Ammon's horn (tissue), 1 donor: ENCODE measurements at places on chromosomes 12 and 14.

- DNase-seq: peak; percentile 74
These were observed 58.1 kb upstream of the PCED1B start for GRCh38 chr12:47021298-47021697.

DNA sequence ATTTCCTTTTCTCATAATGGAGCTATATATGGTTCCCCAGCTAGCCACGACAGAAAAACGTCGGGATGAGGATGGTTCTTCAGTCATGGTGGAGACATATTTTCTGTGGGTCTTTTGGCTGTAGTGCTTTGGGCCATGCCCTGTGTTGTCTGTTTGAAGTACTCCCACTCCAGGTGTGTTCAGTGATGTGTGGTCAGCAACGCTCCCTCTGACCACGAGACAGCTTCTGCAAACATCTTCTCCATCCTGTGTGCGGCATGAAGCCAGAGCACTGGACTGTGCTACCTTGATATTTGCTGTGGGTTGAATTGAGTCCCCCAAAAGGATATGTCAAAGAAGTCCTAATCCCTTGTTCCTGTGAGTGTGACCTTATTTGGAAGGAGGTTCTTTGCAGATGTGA, 931.2 kb downstream of the NRXN3 start:
- DNase-seq: no peak

GRCh38 chr12:96153131-96153725, 40.9 kb upstream of the ELK3 start:
- no peak for DNase-seq

- peak; percentile 47 for DNase-seq
These were observed 28.1 kb upstream of the ADGRD1 start for GRCh38 chr12:130925666-130926015.

- peak; percentile 70 for DNase-seq
These were observed 249.5 kb downstream of the APAF1 start for GRCh38 chr12:98894412-98895085.

- no peak for DNase-seq
These were observed 179.3 kb downstream of the GALC start for GRCh38 chr14:87813686-87814085.

DNA sequence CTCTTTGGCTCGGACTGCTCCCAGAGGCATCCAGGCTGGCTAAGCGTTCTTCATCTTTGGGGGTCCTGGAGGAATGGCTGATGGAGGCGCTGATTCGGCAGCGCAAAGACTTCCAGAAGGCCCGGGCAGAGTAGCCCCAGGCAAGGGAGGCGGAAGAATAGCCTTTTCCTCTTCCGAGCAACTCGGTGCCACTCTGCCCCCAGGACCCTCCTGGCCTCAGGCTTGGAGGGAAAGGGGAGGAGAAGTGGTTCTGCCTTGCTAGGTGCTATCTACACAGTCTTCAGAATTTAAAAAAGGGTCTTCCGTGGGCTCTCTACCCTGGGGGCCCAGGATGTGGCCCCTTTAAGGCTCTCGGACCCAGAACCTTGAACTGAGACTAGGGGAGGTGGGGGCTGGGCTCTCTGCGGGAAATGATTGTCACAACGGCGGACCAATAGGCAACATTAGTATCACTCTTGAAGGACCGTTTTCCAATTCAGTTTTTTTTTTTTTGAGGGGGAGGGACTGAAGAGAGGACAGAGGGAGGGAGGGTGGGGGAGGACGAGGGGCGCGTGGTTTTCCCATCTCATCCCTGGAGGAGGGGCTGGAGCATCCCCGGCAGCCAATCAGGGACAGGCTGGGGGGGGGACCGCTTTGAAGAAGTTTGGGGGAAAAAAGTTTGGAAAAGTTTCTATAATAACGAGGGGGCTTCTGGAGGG, at the start of gene NFATC4:
Gene NFATC4, plus strand, starts transcription at position 671 of the 698 bp plus-strand sequence. CDS start 157 bp downstream, outside the sequence.
- DNase-seq: peak; percentile 43

- no peak for DNase-seq
These were observed 20.3 kb upstream of the EIF5 start for GRCh38 chr14:103313704-103314103.

DNA sequence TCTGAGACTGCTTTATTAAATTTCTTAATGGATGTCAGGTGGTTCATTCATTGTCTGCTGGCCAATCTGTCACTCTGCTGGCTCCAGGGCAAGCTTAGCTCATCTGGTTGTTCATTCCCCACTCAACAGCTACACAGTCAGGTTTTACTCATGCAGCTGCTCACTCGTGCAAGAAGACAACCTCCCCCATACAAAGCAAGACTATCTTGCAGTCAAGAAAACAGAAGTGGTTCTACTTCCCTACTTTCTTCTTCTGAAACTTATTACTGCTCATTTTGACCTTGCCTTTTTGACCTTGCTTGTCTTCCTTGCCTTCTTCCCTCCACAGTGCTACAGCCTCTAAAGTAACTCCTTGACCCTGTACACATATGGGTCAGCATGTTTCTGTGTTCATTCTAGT, 277.9 kb downstream of the SSPN start:
- DNase-seq: no peak

DNA sequence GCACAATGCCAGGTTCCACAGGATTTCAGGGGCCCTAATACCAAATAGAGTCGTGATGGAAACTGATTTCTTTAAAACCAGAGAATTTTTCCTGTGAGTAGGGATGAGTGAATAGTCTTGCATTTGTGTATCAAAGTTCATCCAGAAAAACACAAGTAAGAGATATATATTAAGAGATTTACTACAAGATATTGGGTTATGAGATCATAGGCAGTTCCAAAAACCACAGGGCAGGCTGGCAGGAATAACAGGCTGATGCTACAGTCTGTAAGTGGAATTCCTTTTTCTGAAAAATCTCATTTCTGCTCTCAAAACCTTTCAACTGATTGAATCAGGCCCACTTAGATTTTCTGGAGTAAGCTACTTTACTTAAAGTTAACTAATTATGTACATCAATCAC, 1756.2 kb upstream of the SEL1L start:
- DNase-seq: no peak

GRCh38 chr14:72075649-72076334, 143.6 kb downstream of the RGS6 start:
- DNase-seq: no peak

- no peak for DNase-seq
These were observed 118.4 kb upstream of the MYF6 start for GRCh38 chr12:80589077-80589476.

DNA sequence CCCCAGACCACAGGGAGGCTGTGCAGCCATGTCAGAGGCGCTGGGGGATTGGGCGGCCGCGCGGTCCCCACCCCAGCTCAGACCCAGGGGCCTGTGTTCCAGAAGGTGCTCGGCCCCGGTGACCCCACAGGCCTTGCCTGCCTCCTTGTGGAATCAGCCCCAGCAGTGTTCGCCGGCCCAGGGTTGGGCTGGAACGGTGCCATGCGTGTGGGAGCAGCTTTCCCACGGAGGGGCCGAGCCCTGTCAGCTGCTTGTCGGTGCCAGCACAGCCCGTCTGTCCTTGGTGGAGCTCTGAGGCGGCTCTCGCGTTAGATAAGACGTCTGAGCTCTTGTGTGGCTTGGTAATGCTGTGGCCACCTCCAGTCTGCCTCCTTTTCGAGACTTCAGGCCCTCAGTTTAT, 8.5 kb downstream of the ZFYVE21 start:
- peak; percentile 76 for DNase-seq

GRCh38 chr12:26746121-26746714, 86.8 kb downstream of the ITPR2 start:
- peak; percentile 17 for DNase-seq

DNA sequence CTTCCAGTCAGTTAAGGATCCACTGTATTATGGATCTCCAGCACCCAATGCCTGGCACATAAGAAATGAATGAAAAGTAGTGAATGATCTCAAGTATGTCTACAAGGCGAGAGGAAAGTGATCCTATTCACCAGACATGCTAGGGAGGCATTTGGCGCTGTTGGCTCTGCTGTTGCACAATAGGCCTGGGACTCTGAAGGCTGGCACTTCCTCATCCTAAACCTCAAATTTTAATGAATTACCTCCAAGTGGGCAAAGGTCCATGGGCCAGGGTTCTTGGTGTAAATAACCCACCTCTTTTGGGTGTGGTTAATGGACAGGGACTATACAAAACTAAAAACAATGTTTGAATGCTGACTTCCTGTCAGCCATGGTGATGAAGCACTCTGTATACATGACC, 173.4 kb upstream of the PZP start:
- no peak for DNase-seq

GRCh38 chr14:87497301-87497700, 495.7 kb downstream of the GALC start:
- no peak for DNase-seq

GRCh38 chr12:110739488-110739887, 3.2 kb downstream of the PPP1CC start:
- DNase-seq: no peak

DNA sequence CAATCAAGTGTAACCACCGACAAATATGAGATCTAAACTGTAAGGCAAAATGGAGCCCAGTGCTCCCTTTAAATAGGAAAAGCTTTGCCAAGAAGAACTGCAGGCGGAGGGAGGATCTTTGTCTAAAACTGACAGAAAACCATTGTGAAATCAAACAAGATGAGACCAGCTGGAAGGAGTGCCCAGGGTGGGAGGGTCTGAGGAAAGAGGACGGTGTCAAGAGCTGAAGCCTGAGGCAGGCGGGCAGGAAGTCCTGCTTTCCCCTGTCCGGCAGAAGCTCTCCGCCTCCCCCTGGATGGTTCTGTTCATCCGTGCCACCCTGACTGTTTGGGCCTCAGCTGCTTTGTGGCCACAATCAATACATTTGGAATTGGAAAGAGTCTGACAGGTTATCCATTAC, 37.5 kb downstream of the CDC42BPB start:
- DNase-seq: peak; percentile 64

DNA sequence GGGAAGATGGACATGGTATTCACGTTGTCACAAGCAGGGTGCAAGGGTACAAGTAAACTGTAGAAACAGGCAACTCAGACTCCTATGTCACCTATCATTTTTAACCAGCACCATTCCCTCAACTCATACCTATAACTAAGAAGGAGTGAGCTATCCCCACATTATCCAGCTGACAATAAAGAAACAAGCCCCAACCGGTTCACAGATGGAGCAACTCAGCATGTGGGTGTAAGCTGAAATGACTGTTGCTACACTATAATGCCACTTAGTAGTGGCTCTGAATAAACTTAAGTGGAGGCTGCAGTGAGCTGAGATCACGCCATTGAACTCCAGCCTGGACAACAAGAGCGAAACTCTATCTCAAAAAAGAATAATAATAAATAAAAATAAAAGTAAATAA, 829.5 kb upstream of the MDGA2 start:
- peak; percentile 7 for DNase-seq

GRCh38 chr14:53564870-53565269, 391.8 kb downstream of the BMP4 start:
- no peak for DNase-seq

DNA sequence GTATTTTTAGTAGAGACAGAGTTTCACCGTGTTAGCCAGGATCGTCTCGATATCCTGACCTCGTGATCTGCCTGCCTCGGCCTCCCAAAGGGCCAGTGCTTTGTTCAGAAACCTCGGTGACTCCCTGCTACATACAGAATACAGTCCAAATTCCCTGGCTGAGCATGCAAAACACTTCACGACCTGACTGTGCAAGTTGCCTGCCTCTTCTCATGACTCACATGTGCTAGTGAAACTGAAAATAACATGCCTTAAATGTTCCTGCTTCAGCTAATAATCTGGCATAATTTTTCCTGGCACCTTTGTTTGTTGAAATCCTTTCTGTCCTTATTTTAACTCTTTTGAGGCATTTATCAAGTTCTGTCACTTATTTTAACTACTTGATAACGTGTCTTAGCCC, 8.2 kb downstream of the DMAC2L start:
- DNase-seq: peak; percentile 41

DNA sequence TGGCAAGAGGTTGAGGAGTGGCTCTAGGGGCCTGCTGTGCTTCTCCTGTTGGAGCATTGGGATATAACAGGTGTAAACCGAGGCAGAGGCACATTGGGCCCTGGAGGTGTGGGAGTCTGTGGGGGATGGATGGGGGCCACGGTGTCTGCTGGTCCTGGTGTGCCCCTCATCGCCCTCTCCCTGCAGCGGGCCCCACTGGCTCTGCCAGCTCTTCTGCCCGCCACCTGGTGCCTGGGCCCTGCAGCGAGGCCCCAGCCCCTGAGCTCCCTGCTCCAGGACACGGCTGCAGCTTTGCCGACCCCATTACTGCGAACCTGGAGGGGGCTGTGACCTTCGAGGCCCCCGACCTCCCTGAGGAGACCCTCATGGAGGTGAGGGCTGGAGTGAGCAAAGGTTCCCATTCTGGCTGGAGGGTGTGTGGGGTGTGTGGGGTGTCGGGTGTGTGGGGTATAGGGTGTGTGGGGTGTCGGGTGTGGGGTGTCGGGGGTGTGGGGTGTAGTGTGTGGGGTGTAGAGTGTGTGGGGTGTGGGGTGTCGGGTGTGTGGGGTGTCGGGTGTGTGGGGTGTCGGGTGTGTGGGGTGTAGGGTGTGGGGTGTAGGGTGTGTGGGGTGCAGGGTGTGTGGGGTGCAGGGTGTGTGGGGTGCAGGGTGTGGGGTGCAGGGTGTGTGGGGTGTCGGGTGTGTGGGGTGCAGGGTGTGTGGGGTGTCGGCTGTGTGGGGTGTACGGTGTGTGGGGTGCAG, 10.6 kb upstream of the PUS1 start:
- no peak for DNase-seq

DNA sequence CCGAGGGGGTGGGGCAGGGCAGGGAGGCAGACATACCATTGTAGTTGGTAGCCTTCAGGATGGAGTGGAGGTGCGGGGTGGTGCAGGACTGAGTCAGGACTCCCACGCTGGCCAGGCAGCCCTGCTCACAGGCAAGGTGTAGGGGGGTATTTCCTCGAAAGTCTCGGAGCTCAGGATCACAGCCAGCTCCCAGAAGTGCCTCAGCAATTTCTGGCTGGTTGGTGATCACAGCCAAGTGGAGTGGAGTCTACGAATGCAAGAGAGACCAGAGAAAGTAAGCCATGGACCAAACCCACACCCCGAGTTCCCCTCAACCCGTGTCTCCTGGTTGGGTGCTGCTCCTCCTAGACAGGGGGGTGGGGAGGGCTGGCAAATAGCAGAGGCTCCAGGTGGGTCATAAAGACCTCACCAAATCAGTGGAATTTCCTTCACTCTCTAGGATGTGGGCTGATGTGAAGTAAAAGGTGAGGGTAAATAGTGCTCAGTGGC, 1.4 kb downstream of the NFKBIA start:
- DNase-seq: peak; percentile 22

GRCh38 chr12:50550530-50551223, 45.9 kb downstream of the DIP2B start:
- DNase-seq: no peak
